ENCODE measurements at places on chromosomes 7 and 10.

GRCh38 chr7:25196132-25196896 lies 32.0 kb downstream of the NPVF start:
- DNase-seq = no peak

DNA sequence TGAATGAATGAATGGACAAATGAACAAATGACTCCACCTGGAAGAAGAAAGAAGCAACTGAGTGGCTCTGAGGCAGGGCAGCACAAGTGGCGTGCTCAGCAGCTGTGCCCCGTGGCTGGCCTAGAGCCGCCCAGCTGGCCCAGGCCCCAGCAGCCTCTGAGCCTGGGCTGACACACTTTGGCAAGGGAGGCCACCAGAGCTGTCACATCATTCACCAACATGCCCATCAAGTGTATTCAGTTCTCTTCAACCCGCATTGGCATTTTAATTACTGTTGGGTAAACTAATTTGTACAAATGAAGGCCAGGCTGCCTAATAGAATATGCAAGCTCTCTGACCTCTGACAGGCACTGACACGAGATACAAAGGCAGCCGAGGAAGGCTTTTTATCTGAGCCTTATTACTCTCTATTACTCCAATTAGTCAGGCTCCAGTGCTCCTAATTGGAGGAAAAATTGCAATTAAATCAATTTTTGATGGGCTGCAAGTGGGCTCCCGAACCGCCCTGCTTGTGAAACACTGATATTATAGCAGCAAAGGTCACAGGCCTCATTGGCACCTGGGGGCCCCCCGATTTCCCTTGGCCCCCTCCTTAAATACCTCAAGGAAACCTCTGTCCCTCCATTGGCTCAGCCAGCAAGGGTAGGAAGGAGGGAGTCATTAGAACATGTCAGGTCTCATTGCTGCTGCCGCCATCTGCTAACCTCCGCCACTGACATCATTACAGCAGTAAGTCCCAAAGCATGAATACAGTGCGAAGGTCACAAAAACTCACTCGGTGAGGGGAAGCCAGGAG lies 41.9 kb downstream of the DPCD start:
- no peak for DNase-seq

DNA sequence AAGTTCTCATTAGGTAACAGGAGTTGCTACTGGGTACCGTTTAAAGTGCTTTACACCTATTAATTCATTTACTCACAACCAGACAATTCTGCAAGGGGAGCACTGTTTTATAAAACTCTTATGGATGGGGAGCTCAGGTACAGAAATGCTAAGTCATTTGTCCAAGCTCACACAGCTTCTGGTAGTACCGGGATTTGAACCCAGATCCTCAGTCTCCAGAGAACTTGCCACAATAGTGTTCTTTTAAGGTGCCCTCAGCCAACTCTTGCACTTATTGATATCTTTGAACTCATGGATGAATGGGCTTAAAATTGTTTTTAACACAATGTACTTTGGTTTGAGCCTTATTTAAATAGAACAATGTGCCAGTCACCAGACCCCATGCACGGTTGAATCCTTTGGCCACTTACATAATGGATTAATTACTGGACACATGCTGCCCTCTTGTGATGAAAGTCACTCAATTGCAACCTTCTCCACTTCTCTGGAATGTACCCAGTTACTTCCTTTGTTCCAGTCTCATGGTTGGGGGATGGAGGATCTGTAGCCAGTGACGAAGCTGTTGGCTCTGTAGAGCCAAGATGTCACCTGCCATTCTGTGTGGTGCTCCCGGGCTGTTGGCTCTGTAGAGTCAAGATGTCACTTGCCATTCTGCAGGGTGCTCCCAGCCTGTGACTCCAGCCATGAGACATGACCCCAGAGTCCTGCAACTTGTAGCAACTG lies 65.6 kb downstream of the NOD1 start:
- DNase-seq = peak; percentile 76

DNA sequence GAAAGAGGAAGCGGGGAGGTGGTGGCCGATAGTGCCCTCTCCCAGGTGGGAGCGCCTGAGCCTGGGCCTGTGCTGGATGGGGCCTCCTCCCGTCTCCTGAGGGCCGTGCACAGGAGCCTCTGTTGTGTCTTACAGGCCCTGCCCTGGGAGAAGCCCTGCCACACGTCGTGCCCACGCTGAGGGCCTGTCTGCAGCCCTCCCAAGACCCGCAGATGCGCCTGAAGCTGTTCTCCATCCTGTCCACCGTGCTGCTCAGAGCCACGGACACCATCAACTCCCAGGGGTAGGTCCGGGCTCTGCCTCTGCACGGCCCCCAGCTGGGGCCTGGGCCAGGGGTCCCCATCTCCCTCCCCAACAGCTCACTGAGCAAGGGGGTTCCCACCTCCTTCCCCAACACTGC lies 43.3 kb upstream of the PRKAR1B start:
- DNase-seq = no peak

DNA sequence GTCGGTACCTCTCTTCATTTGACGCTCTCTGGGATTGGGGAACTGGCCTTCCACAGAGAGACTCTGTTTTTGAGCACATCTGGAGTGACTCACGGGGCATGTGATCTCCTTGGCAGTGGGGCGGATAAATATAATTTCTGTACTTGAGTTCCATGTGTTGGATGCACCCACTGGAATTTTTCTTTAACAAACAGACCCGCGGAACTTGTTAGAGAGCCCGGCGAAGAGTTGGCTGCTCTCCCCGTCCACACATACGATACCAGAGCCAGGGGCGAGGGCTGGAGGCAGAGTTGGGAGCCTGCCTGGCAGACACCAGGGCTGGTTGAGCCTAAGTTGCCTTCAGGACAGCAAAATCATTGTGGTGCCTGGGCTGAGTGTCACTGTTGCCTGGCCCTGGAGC lies at the start of gene FAM180A:
TSS of gene FAM180A (minus strand) at position 44 of the 400 bp plus-strand sequence. CDS start 233 bp downstream, outside the sequence.
- DNase-seq = peak; percentile 63

DNA sequence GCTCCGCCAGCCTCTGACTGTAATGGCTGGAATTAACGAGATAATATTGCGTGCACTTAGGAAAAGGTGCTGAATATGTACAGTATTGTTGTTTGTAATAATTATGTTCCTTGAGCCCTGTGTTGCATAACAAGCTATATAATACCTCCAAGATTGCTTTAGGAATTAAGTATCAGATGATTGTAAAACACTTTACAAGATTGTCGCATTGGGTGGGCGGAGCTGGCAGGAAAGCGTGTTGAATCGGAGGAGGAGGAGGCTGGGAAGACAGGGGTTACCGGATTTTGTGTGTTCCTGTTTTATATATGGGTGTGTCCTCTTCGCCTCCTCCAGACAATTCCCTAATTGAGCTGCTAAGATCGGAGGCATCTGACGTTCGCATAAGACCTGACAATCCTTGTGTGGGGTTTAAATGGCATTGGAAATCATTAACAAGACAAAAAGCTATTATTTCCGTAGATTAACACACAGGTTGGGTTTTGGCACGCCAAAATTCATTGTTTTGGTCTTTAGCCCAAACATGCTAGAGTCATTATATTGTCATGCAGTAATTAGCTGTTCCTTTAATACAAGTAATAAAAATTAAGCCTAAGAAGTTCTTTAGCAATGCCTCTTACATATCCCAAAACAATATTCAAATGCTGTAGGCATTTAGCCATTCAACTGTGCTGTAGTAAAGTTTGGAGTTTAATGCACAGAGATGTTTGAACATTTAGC lies 192.9 kb upstream of the SH2B2 start:
- no peak for DNase-seq

Measured in hepatic stellate cell (primary cell).